ENCODE measurements at places on chromosomes 13 and 19. TPM values are rescaled to one million over a fixed set of nuclear protein-coding genes. Genes with fewer than 3 reads are reported as not detected.

LRRC25 gene
- 32.0 TPM for total RNA-seq

ADPRHL1 gene
- 3.5 TPM for total RNA-seq

KCTD12 gene
- 116 TPM for total RNA-seq

IL4I1 gene
- not detected for total RNA-seq

COMP gene
- 15.2 TPM for total RNA-seq

LILRB1 gene
- 2.6 TPM for total RNA-seq

PLIN5 gene
- total RNA-seq, result 30.5 TPM

ECSIT gene
- 25.9 TPM for total RNA-seq

GRK1 gene
- not detected for total RNA-seq

ABHD8 gene
- total RNA-seq, result 6.2 TPM

CCDC124 gene
- total RNA-seq, result 44.5 TPM

FGF21 gene
- not detected for total RNA-seq

AMH gene
- total RNA-seq, result not detected

SIGLEC12 gene
- not detected for total RNA-seq

MEIOSIN gene
- total RNA-seq, result not detected

GAPDHS gene
- not detected for total RNA-seq

HSD17B14 gene
- total RNA-seq, result 14.9 TPM

F7 gene
- 0.17 TPM for total RNA-seq

SERPINE3 gene
- total RNA-seq, result not detected

TMEM190 gene
- not detected for total RNA-seq

DKKL1 gene
- total RNA-seq, result not detected

LIN7B gene
- 7.1 TPM for total RNA-seq

CCL25 gene
- total RNA-seq, result not detected

KIR2DL3 gene
- total RNA-seq, result not detected

KCNJ14 gene
- total RNA-seq, result 1.0 TPM

NBEA gene
- total RNA-seq, result 5.5 TPM

MYBPC2 gene
- total RNA-seq, result not detected

AP1M2 gene
- total RNA-seq, result 0.51 TPM

ZNF506 gene
- 39.0 TPM for total RNA-seq

ACP7 gene
- total RNA-seq, result not detected

CD33 gene
- 13.4 TPM for total RNA-seq

WDR87 gene
- total RNA-seq, result not detected

TMEM205 gene
- 164 TPM for total RNA-seq

B9D2 gene
- 1.6 TPM for total RNA-seq

KASH5 gene
- not detected for total RNA-seq

MUC16 gene
- not detected for total RNA-seq

B3GNT8 gene
- total RNA-seq, result 0.75 TPM

IFNL1 gene
- total RNA-seq, result not detected

NKPD1 gene
- total RNA-seq, result 0.17 TPM

Measured in subcutaneous adipose tissue (tissue), 4 donors.